NCI-H2171 (cell line): ENCODE measurements at places on chromosomes 2 and 18.
A peak's percentile ranks its signal among the peaks of the same experiment; 100 is the strongest.

DNA sequence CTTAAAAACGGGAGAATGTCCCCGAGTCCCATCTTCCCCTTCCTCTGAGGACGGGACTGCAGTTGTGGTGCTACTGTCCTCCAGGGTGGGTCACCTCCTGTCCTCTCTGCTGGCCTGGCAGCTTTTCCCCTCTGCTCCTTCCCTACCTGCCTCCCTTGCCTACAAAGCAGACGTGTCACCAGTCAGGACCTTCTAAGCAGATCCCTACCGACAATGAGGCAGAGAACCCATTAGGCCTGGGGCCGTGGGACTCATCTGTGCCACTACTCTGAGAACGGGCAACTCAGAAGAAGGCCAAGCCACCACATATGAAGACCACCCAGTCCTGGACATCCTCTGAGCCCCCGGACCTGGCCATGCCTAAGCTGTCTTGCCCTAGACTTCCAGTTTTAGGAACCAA lies 103.0 kb upstream of the TEX51 start:
- DNase-seq = no peak

DNA sequence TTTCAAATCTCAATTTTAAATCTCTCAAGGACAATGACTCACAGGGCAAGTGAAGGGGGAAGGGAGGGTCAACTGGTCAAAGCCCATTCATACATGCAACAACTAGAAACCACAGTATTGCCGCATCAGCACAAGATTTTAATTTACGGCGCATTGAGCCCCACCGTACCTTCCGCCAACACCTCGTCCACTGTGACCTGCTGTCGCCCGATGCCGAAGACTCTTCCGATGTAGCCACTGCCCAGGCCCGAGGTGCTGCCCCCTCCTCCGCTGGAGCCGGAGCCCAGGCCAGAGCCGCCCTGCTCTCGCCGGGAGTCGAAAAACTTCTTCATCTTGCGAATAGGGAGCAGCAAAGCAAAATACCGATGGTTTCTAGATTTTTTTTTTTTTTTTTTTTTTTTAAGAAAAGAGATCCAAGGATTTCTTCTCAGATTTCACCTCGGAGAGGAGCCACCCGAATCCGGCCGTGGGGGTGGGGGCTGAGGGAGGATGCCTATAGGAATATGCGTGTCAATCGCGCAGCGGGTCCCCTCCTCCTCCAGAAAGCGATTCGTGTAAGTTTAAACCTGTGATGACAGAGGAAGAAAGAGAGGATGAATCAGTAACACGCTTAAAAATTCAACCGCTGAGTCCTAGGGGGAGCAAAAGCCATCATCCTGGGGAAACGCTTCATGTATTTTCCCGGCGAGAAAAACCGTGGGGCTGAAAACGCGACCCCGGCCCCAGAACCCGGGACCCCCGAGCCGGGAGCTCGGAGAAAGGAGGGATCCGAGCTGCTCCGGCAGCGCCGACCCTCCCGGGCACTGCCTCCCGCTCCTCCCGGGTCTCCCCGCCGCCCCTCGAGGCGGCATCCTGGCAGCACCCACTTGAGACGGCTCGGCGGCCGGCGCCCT lies 584 bp downstream of the AAK1 start:
- DNase-seq = peak; percentile 28

DNA sequence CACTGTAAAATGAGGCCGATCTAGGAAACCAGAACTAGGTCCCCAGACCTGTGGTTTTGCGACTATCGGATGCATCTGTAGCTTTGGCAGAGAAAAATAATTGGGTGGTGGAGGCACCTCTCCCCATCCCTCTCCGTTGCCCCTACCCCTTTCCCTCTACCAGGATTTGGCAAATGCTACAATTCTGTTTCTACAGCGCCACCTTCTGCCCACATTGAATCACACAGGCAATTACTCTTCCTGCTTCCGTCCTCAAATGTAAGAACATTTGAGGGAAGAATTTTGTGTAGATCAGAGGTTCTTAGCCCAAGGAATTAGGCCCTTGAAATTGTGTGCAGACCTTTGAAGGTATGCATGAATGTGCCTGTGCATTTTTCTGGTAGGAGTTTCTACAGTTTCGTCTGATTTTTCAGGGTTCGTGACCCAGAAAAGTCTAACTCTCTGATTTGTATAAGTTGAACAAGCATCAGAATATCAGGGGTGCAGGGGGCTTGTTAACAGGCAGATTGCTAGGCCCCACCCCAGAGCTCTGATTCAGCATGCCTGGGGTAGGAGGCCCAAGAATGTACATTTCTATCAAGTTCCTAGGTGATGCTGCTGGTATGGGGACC lies 11.2 kb downstream of the ATP6V1B1 start:
- DNase-seq = peak; percentile 47

DNA sequence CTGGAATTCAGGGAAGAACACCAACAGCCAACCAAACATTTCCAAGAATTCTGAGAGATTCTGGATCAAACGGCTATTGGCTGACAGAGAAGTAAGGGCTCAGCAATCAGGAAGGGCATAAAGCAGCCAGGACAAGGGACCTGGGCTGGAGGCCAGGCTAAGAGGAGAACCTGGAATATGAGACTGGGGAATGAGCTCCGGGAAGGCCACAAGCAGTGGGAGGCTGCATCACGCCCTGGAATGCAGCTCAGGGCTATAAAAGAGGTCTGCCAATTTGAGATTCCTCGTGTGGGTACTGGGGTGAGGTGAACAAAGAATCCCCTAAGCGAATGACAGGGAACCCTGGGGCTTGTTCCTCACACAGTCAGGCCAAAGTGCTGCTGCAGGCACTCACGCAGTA lies 60.4 kb downstream of the ANO7 start:
- no peak for DNase-seq

DNA sequence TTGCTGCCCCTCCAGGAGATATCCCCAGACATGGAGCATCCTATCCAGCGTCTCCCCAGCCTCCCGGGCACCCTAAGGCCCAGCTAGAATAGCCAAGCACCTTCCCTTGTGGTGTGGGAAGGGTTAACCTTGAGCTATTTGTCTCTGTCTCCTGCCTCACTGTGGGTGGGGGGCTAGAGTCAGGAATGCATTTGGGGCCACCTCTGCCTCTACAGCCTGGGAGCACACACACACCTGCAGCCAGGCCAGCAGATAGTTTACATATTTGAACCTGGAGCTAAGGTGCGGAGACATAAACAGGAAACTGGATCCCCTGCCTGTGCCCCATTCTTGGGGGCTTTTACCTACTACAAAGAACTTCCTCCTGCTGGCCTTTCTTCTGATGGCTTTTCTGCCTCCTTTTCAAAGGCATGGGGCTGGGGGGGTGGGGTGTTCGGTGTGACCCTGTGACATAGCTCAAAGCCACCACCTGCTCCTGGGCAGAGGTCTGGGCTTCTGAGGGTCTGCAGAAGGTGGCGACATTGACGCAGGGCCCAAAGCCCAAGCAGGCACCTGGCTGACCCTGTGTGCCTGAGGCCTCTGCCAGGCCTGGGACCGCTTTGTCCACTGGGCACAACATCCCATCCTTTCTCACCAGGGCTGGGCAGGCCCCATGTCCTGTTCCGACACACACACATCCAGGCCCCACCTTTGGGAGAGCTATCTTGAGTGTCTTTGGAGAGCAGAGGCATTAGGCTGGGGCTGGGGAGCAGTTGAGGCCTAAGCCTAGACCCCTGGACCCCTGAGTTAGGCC lies 34.2 kb downstream of the EMX1 start:
- no peak for DNase-seq

DNA sequence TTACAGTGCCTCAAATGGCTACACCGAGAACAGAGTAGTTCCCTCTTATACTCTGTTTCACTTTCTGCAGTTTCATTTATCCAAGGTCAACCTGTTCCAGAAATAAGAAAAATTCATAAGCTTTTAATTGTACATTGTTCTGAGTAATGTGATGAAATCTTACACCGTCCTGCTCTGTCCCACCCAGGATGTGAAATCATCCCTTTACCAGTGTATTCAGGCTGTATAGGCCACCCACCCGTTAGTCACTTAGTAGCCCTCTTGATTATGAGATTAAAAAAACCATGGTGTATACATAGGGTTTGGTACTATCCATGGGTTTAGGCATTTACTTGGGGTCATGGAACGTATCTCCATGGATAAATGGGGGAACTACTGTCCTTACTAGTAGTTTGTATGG lies 29.8 kb downstream of the STARD6 start:
- no peak for DNase-seq

- no peak for DNase-seq
These were observed 170.4 kb upstream of the SESTD1 start for GRCh38 chr2:179435000-179435399.

DNA sequence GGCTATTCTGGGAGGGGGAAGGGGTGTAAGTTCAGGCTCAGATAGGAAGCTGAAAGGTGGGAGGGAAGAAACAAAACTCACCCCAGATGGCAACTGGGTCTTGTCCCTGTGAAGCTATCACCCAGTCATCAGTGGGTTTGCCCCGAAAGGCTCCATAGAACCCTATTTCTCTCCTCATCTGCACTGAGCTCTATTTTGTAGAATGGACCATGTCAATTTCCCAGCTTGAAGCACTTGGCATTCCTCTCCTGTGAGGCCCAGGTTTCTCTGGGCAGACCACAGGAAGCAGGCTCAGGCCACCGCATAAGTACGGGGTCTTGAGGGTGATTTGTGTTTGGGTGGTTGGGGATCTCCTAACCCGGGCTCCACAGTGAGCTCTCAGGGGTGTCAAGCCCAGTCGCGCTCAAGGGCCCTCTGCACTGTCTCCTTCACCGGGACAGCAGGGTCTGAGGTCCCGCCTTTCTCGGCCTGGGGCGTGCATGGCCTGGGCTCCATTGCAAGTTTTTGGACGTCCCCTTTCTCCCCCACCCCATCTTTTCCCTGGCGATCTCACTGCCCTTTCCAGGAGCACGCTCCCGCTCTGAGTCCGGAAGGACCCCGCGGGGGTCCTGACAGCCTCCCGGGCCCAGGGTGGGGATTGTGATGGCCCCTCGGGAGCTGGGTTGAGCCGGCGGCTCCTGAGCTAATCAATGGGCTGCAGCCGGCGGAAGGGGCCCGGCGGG lies 27.3 kb upstream of the NOTO start:
- no peak for DNase-seq

DNA sequence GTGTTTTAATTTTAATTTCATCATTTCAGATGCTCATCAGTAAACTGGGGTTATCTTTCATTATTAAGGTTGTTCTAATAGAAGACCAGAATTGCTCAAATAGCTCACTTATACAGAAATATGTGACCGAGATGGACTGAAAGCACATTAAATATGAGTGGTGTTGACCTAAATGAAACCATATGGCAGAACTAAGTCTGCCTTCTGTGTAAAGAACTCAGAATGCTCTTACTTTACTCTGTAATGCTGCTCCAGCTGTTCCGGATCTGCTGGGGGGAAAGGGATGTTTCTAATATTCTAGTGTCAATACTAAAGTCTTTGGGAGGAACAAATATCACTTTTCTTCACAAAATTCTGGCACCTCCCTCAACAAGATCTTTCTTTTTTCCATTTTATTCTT lies 131.0 kb downstream of the DPP4 start:
- DNase-seq = no peak

DNA sequence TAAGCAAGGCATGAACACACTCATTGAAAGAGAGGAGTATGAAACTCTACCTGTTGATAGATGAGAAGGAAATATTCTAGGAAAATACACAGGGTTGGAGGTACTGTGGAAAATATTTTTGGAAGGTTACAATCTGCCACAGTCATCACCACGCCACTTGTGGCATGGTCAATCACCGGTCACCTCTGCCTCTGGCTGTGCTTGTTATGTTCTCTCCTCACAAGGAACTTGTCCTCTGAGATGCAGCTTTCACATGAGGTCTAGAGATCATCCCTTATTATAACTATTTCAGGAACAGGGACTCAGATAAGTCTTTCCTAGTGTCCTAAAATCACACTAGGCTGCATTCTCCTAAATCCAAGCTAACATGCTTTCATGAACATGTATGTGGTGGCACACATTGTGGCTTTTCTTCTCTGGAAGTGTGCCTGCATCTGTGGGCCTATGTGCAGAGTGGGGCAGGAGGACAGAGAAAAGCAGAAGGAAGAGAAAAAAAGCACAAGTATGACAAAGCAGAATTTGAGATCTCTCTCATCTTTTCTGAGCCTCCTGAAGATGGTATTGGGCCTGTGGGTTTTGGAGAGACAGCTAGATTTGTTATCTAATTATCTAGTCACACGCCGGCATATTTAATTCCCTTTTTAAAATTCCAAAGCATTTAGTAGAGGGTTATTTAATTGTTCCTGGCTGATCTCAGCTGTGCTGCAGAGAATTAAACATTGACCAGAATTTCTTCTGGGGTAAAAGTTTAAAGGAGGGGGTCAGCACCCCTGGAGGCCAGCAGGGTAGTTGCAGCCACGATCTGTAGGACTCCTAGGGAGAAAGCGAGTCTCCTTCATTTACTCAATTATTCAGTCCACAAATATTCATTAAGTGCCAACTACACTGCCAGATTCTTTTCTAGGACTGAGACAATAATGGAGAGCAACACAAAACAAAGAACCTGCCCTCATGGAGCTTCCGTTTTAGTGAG lies 294.6 kb downstream of the RDH14 start:
- no peak for DNase-seq

DNA sequence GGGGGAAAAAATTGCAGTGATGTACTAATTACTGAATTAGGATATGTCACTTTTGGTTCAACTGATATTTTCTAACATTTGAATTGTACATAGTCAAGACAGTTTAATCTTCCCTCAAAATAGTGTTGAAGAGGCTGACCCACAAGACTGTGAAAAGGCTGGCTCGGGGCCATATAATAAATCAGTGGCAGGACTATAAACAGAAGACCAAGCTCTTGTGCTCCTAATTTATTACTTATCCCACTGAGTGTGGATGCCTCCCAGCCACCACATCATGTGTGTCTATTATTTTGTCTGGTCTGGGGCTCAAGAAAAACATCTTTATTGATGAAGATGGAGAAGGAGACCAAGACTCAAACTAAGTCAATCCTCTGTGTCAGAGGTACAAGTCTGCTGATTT lies 64.4 kb downstream of the PLEKHM3 start:
- no peak for DNase-seq

DNA sequence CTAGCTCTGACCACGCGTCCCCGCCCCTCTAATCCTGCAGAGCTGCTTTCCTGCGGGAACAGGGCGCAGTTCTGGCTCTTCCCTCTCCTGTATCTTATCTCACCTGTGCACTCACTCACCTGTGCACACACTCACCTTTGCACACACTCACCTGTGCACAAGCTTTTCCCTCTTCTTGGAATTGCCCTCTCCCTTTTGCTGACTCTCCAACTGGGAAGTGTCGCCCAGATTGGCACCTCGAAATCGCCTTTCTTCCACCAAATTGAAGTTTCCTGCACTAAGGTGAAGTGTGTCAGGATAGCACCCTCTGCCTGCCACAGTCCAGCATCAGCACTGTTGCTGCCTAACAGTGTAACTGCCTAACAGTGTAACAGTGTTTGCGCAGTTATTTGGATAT lies 566 bp upstream of the CMPK2 start:
- peak; percentile 40 for DNase-seq
